RWPE1 (cell line): ENCODE measurements at places on chromosomes 13 and 19.

DNA sequence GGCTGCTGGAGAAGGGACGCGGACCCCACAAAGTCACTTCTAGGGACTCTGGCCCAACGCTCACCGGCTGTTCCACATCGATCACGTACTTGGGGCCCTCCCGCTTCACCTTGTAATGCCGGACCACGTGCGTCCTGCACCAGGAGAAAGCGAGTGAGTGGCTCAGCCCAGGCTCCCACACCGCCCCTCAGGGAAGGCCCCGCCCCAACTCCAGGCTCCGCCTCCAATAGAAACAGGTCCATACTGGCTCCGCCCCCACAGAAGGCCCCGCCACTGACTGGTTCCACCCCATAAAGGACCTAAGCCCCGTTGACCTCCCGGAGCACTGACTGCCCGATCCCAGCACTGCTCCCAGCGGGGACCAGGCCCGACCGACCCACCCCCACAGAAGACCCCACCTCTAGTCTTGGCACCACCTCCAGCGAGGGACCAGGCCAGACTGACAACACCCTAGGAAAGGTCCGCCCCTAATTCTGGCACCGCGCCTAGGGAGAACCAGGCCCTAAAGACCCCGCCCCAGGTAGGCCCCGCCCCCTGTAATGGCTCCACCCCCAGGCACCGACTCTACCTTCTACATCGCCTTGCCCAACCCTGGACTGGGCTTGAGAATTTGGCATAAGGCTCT lies 11.3 kb downstream of the STAP2 start:
- no peak for DNase-seq

- DNase-seq: no peak
Measured at GRCh38 chr13:100512422-100512821, 76.2 kb downstream of the GGACT start.

GRCh38 chr19:28493884-28494283 lies 719.1 kb downstream of the UQCRFS1 start:
- no peak for DNase-seq

GRCh38 chr13:22736084-22736767 lies 444.6 kb upstream of the SGCG start:
- DNase-seq: no peak

DNA sequence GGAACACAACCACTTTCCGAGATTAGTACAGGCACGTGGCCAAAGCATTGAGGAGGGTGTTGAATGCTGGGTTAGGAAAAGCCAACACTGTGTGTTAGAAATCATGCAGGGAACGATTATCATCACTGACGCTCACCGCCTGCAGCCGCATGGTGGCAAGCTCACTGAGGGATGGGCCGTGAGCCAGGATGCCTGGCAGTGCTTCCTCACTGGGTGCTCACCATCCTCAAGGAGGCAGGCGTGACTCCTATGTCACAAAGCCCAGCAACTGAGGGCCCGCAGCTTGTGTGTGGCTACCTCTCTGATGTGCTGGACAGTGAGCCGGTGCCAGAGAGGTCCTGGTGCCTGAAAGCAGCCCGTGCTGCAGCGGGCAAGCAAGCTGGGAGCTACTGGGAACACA lies 30.4 kb upstream of the TIMM44 start:
- DNase-seq: no peak

- DNase-seq: no peak
Measured at GRCh38 chr13:107881362-107881761, 334.0 kb downstream of the LIG4 start.

DNA sequence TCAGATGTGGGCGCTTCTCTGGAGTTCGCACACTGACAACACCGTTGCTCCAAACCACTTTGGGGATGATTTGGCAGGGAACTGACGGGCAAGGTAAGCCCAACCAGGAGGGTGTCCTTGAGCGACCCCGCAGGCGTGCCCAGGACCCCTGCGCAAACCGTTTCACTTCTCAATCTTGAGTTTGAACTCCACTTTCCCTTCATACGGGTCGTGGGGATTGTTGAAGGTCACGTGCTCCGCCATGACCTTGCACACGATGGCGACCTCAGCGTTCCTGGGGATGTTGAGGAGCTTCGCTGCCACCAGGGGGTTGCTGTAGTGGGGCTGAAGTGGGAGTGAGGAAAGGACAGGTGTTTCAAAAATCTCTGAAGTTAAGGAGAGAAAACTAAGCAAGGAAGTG lies 8.8 kb downstream of the ATP4B start:
- no peak for DNase-seq

DNA sequence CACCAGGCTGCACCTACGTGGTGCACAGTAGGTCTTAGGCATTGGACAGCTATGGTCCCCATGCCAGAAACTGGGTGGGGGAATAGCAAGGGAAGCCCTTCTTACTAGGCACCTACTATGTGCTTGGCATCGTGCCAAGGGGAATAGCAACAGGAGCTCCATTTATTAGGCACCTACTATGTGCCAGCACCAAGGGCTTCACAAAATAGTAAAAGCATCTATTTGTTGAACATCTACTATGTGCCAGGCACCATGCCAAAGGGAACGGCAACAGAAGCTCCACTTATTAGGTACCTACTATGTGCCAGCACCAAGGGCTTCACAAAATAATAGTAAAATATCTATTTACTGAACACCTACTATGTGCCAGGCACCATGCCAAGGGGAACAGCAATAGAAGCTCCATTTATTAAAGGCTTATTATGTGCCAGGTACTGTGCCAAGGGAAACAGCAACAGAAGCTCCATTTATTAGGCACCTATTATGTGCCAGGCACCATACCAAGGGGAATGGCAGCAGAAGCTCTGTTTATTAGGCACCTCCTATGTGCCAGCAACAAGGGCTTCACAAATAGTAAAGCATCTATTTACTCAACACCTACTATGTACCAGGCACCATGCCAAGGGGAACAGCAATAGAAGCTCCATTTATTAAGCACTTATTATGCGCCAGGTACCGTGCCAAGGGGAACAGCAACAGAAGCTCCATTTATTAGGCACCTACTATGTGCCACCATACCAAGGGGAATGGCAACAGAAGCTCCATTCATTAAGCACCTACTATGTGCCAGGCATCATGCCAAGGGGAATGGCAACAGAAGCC lies 108.5 kb downstream of the PTPRS start:
- no peak for DNase-seq

DNA sequence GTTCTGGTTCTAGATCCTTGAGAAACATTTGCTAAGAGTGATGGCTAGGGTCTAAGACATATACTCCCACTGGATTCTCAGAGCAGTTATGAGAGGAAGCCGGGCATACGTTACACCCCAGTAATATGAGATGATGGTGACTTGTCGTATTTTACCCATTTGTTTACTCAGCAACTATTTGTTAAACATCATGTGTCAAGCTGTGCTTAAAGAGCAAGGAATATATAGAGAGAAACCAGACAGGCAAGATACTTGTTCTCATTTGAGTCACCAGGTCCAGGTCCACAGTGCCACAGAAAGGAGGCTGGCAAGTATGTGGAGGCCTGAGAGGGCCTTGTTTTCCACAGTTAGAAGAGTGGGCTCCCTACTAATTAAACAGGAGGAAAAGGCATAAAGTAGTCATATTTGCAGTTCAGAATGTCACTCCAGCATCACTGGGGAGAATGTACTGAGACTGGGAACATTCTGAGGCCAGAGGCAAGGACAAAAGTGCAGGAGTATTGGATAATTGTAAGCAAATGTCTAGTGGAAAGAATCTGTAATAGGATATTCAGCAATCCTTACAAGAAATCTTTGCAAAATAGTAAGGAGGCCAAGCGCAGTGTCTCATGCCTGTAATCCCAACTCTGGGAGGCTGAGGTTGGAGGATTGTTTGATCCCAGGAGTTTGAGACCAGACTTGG lies 142.2 kb downstream of the IRS2 start:
- no peak for DNase-seq

DNA sequence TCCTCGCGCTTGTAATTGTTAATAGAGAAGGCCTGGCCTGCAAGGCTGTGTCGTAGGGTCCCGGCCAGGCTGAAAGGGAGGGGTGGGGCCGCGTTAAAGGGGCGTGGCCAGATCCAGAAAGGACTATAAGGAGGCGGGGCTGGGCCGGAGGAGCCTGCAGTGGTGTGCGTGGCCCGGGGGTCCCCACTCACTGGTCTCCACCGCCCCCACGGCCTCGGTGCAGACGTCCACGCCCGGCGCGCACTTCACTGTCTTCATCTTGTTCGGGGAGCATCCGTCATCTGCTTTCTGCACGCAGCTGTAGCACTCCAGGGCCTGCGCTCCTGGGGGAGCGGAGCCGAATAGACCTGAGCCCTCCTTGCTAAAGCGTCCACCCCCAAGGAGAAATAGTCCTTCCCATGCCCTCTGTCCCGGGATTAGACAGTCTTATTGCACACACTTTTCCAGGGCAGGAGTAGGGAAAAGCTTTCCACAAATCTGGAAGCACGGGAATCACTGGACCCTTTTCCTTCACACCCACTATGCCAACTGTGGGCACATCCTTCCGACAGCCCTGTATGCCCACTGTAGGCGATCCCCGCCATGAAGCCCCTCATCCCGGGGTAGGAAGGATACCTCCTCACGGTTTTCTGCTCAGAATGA lies 1.2 kb downstream of the LYPD3 start:
- no peak for DNase-seq

DNA sequence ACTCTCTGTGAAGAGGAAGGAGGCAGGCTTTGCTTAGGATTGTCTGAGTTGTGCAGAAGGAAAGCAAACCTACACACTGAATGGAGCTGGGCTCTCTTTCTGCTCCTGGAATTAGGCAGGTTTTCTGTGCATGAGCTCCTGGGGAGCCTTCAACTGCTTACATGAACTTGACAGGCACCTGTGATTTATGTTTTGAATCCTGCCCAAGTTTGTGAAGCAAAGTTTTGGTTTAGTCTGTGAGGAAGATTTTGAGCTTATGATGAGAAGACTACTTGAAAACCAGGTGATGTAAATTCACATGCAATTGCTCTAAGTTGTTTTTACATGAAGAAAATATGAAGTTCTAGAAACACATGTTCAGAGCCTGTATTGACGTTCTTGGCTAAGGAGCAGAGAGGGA lies 109.0 kb downstream of the SLAIN1 start:
- DNase-seq: no peak
